ENCODE measurements at places on chromosomes 7 and 10.

DNA sequence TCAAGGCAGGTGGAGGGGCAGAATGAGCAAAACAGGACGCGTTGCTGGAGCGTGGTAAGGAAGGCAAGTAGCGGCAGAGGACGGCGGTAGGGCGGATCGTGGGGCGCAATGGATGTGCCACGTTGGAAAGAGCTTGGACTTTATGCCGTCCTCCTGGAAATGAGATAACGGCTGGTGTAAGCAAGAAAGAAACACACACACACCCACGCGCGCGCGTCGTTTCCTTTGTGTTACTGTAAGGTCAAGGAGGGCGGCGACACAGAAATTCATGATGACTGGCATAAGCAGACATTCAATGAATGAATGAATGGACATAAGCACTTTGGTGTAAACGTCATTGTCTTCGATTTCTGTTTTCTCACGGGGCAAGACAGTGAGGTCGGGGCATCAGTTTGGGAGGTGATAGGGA is 683 bp upstream of the ENTPD7 start:
- DNase-seq = peak; percentile 11

GRCh38 chr10:24952143-24952706 is at the start of gene PRTFDC1:
TSS of gene PRTFDC1 (minus strand) at chr10:24952606. CDS start at chr10:24952575, 31 bp downstream.
- no peak for DNase-seq

GRCh38 chr7:70374772-70375533 is 757.0 kb upstream of the GALNT17 start:
- no peak for DNase-seq

- DNase-seq = no peak
Measured at GRCh38 chr7:55977831-55978230, 13.4 kb downstream of the NIPSNAP2 start.

- no peak for DNase-seq
Measured at GRCh38 chr7:128318691-128319090, 25.0 kb downstream of the RBM28 start.

DNA sequence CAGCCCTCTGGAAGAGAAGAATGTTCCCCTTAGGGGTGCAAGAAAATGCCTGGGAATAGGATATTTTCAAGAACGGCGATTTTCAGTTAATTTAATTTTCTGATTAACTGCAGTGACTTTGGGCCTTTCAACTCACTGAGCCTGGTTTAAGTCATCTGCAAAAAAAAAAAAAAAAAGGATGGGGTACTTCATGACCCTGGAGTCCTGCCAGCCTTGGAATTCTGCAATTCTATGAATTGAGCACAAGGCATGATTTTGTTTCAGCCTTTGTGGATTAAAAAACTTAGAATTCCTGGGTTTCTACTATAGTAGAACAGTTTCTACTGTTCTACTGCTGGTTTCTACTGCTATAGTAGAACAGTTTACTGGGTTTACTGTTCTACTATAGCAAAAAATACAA is 58.3 kb upstream of the CALD1 start:
- no peak for DNase-seq

- DNase-seq = no peak
Measured at GRCh38 chr10:74024600-74024999, 26.7 kb downstream of the VCL start.

GRCh38 chr7:97819161-97819560 is 53.0 kb downstream of the ASNS start:
- DNase-seq = no peak

GRCh38 chr7:34136698-34137097 is 231.4 kb downstream of the BMPER start:
- no peak for DNase-seq

DNA sequence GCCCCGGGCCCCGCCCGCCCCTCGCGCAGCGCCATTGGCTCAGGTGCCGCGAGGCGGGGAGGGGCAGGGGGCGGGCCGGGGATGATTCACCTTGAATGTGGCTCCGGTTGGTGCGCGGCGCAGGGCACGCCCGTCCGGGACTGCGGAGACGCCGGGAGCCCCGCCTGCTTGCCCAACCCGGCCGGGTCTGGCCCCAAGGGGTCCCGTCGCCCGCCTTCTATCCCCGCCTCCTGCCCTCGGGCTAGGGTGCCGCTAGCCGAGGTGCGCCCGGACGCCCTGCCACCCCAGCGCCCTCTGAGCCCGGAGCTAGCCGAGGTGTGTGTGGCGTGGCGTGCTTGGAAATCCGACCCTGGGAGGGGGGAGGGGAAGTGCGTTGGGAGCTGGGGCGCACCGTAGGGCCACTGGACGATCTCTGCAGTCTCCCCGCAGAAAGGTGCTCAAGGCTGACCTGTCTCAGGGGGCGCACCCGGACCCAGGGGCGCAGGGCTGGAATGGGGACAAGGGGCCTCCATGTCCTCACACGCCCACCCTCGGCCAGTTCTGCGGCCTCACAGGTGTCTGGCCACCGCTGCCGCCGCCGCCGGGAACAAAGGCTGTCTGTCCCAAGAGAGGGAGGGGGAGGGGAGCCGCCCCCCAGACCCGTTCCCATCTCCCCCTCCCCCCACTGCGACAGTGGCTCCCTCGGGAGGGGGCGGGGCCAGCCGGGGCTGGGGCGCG is 168.9 kb downstream of the NRF1 start:
- peak; percentile 59 for DNase-seq

DNA sequence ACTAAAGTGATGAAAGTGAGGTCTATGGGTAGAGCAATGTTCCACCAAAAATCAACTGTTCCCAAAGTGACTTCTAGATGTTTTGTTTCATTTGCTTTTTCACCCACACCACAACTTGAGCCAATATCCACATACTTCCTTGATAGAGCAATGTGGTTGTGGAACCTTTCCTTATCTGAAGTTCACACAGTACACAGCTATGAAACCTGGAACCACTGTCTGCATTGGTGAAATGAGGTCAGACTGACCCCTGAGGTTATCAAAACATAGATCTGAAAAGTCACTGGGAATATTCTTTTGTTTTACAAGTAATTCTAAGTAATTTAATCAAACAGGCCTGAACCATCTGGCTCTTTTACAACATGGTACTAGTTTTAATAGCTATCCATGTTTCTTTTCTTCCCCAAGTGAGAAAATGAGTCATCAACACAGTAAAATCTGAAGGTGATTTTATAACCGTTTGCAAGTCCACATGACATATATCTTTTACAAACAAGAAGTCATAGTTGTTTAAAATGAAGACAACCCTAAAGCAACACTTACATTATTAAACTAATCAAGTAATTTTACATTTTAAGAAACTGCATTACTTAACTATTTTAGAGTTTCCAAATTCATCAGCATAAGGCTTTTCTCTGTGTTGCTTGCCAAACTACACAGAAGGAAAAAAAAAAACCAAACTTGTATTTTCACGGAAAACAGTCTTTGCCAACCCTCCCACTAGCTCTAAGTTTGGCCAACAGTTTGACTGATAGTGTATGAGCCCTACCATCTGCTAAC is 80.3 kb downstream of the LRRC17 start:
- no peak for DNase-seq

- no peak for DNase-seq
Measured at GRCh38 chr10:55822096-55822495, 539.0 kb downstream of the ZWINT start.

DNA sequence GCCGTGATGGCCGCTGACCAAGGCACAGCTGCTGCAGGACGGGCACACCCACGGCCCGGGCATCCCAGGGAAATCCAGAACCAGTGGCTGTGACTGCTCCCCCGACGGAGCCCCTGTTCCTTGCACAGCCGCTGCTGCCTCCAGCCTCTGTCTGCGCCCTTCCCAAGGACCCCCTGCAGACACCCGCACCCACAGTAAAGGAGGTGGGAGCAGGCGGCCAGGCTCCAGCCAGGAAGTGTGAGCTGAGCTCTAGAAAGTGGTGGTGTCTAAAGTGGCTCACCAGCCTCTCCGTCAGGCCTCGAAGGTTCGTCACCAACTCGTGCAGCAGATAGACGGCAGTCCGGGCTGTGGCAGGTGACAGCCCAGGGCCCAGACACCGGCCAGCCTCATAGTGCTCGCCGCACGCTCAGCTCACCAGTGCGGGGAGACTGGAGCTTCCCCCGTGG is 306.7 kb downstream of the DNAJB6 start:
- no peak for DNase-seq

DNA sequence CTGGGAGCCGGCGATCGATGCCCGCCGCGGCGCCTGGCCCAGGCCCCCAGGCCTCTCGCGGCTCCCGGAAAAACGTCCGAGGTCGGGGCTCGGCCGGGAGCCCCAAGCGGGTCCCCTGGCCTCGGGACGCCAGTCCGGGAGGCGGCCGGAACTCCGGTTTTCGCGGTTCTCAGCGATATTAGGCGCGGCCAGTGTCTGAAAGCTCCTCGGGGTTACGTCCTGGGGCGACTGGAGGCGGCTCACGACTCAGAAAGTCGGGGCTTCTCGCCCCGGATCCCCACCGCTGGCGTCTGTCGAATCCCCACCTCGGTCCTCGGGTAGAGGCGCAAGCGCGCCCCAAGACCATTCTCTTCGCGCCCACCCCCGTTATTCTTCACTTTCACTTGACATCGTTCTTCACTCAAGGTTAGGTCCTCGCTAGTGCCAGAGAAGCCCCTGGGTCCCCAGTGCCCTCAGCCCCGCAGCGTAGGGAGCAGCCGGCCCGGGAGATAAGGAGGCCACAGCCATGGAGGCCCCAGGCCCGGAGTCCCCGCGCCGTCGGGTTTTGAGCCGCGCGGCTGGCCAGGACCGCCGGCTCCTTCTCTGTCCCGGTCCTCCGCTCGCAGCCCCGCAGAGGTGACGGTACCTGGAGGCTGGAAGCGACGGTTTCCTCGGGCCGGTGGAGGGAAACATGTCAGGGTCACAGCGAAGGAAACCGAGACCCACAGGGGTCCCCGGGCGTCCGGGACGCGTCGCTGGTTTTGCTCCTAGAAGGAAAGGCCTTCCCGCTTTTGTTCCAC is 35.2 kb upstream of the EBLN1 start:
- peak; percentile 12 for DNase-seq

- no peak for DNase-seq
Measured at GRCh38 chr10:359093-359492, 223.8 kb downstream of the ZMYND11 start.

DNA sequence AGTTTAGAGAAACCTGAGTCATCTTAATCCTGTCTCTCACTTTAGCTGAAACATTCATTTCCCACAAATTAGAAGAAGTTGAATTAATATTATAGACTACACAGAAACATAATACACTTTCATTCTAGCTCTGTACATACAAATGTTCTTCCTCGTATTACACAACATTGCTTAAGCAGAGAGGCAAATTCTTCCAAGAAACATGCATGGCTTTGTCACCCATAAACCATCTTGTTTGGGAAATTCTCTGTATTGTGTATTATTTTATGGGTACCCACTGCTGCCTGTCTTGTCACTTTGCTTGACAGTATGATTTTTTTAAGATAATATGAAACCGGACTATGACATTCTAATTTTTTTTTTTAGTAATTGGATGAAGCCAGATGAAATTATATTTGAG is 104.0 kb downstream of the SRI start:
- no peak for DNase-seq
